ENCODE measurements at places on chromosomes 7 and 10.

GRCh38 chr7:156984174-156984891 lies 26.1 kb downstream of the MNX1 start:
- DNase-seq: no peak

DNA sequence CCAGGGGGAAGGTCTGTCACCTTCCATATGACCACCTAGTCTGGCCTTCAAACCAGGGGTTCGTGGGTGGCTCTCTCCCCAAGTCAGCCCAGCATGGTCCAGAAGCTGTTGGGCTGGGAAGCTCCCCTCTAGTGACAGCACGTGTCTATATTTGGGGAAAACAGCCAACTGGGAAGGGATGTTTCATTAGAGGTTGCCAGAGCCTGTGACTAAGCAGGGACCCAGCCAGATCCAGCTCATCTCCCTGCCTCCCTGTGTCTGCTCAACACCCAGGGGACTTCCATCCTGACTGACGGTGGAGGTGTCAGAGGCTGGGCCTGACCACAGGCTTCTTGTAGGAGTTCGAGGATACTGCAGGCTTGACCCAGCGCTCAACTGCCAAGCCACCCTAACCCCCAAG lies 10.5 kb downstream of the STYXL1 start:
- DNase-seq: no peak

GRCh38 chr10:44439239-44439957 lies 54.5 kb upstream of the CXCL12 start:
- DNase-seq: no peak

DNA sequence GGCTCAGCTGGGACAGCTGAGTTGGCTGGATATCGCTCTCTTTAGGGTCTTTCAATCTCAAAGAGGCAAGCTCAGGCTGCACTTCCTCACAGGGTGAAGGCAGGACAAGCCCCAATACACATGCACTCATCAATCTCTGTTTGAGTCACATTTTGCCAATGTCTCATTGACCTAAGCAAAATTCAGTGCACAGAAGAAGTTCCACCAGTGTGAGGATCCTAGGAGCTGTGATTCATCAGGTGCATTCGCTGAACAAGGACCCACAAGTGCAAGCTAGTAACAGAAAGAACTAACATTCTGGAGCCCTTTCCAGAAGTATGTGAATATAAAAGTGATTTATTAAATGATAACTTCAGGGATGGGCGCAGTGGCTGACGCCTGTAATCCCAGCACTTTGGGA lies 477.2 kb downstream of the GPAM start:
- DNase-seq: no peak

DNA sequence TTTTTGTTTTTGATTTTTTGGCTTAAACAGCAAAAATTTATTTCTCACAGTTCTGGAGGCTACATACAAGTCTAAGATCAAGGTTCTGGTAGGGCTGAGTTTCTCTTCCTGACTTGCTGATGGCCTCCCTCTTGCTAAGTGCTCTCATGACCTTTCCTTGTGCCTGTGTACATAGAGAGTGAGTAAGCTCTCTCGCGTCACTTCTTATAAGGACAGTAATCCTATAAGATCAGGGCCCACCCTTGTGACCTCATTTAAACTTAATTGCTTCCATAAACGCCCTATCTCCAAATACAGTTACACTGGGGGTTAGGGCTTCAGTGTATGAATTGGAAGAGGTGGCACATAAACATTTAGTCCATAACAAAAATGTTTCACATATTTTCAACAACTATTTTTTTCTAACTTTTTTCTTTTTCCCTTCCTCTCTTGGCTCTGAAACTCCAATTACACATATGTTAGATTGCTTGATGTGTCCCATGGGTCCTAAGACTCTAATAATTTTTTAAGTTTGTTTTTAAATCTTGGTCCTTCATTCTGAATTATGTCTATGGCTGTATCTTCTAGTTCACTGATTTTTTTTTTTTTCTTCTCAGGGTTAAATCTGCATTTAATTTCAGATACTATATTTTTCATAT lies 149.8 kb downstream of the HBP1 start:
- no peak for DNase-seq

GRCh38 chr7:46999866-47000265 lies 582.0 kb downstream of the TNS3 start:
- no peak for DNase-seq

GRCh38 chr7:127478024-127478355 lies 85.5 kb upstream of the ZNF800 start:
- peak; percentile 7 for DNase-seq

- DNase-seq: no peak
Observed at GRCh38 chr10:3119796-3120459, 52.6 kb downstream of the PFKP start.

GRCh38 chr10:31011665-31012022 lies 20.0 kb downstream of the ZNF438 start:
- no peak for DNase-seq

- no peak for DNase-seq
Observed at GRCh38 chr7:7370076-7370475, 165.6 kb downstream of the COL28A1 start.

- DNase-seq: no peak
Observed at GRCh38 chr7:70017357-70017756, 419.1 kb downstream of the AUTS2 start.

GRCh38 chr7:150993511-150993910 lies 2.7 kb downstream of the NOS3 start:
- DNase-seq: no peak

- no peak for DNase-seq
Observed at GRCh38 chr10:7561216-7561893, 105.4 kb downstream of the ITIH5 start.

DNA sequence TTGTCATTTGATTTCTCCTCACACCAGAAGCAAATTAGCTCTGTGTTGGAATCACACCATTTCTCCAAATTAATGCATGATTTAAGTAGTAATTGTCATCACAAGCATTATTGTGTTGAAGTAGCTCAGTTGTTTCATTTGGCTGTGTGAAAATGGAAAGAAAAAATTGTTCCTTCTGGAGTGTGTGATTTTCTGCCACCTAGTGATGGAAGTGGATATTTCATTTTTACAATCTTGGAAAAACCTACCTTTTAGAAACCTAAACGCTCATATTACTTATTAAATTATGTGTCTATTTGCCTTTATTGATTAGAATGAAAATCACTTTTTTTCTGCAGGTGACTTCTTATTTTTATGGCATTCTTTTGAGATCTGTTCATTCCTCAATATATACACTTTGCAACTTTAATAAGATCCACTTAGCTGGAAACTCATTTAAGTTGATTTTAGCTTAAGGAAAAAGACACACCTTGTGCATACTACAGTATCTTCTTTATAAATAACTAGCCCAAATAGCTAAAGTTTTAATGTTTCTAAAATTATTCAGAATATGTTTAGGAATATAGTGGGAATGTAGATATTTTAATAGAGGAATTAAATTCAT lies 50.0 kb downstream of the SRI start:
- DNase-seq: no peak

DNA sequence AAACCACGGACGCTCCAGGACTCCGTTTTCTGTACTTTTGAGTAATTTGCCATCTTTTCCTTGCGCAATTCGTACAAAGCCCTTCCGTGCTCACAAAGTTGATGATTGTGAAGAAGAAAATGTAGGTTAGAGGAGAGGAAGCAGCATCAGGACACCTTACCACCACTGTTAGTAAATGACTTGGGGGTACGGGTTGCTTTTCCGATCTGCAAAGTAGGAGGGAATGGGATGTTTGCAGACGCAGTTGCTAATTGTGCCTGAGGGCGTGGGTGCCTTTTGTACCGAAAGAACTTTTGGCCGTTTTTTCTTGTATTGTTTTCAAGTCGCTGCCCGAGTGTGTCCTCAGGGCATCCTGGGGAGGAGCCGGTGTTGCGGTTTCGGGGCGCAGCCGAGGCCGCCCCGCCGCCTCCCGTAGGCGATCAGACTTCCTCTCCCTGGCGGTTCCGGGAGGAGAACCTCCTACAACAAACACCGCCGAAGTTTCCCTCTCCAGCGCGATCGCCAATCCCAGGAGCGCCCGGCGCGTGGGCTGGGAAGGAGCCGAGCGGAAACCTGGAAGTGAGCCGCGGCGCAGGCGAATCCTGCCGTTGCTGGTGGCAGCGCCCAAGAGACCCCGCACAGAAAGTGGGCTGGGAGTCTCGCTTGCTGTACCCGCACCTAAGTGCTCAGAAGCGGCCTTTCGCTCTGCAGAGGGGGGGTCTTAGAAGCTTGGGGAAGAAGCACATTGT lies 1.0 kb downstream of the PRR15 start:
- DNase-seq: no peak

GRCh38 chr10:62732841-62733653 lies 71.5 kb upstream of the ADO start:
- peak; percentile 66 for DNase-seq

GRCh38 chr10:3467052-3467951 lies 294.7 kb upstream of the PITRM1 start:
- peak; percentile 25 for DNase-seq

DNA sequence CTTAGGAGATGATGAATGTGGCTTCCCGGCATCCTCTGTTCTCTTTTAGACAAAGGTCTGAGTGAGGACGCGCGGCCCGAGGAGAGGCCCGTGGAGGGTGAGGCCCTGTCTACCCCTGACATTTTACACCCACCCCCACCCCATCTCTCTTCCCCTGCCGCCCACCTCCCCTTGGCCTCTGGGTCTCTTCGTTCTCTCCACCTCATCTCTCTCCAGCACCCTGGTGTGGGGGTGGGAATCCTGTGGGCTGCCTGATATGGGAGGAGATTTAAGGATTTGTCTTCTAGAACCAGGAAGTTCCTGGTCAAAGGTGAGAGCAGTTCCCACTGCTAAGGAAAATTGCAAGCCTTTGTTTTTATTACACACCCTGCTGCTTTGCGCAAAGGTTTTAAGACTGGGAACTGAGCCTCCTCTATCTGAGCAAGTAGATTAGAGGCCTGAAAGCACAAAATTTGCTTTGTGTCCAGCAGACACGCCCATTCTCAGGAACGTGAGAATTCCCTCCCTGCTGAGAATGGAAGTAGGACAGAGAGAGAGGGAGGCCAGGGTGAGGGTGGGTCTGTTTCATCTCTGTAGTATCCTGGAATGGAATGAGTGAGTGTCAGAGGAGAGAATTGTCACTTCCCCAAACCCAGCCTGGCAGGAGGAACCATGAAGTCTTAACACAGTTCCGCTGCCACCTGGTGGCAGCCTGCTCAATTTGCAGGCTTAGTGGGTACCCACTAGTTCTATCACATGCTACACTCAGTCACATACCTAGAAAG lies 91.2 kb downstream of the GTF2IRD1 start:
- DNase-seq: peak; percentile 50
